ENCODE measurements at places on chromosomes 1 and 21.
A peak's percentile ranks its signal among the peaks of the same experiment; 100 is the strongest.

GRCh38 chr1:114292194-114292593, 138.5 kb upstream of the SYT6 start:
- DNase-seq: no peak

DNA sequence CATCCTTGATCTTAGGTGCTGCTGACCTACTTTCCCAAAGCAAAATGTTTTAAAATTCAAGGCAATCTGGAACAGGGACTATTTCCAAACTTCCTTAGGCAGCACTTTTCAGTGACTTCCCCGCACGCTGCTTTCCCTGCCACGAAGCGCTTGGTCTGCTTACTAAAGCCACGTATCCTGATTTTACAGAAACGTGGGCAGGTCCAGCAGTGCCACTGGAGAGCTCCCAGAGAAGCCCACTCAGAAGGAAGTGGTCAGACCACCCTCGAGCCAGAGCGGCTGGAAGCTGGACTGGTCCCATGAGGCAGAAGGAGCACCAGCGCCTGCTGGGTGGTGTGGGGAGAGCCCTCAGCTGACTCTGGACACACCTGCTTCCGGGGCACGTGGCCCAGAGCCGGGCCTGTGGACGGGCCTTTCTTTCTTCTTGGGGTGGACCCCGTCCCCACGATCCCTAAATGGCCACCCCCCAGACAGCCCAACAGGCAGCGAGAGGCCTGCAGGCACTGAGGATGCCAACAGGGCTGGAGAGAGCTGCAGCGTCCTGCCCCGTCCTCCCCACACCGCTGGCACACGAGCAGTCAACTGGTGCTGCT, 23.2 kb downstream of the PTTG1IP start:
- no peak for DNase-seq

- peak; percentile 44 for DNase-seq
These were observed 40.2 kb upstream of the ZNF124 start for GRCh38 chr1:247212012-247212411.

DNA sequence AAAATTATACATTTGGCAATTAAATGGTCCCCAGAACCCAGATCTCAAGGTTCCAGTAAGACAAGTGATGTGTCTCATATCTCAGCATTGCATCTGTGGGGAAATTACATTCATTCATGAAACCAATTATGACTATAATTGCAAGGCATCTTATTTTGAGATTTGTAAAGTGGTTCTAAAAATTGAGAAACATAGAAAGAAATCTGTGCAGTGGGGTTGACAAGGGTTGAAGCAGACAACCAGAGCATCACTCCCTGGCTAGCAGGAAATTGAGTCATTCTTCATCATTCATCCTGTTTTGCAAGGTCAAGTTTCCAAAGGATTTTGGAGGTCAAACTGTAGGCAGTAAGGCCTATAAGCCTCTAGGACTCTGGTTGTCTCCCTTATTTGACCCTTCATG, 25.1 kb upstream of the MROH9 start:
- DNase-seq: no peak

DNA sequence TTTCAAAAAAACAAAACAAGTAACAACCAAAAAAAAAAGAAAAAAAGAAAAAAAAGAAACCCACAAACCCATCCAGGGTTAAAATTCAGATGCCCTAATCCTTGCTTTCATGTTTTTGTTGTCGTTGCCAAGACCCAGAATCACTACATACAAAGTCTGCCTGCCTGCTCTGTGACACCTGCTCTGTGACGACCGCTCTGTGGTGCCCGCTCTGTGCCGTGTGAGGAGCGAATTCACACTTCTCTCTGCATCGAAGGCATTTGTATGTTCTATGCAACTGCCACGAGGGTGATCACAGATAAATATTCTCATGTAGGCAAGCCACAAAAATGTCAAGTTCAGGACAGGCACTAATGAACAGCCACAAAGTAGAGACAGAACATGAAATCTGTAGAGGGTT, 178.6 kb downstream of the SLC45A1 start:
- DNase-seq: peak; percentile 78

- DNase-seq: no peak
These were observed 14.9 kb upstream of the LRRC3 start for GRCh38 chr21:44440241-44441040.

GRCh38 chr1:118984086-118984721, 3.9 kb downstream of the TBX15 start:
- peak; percentile 42 for DNase-seq

GRCh38 chr21:45282283-45283034, 5.2 kb downstream of the POFUT2 start:
- DNase-seq: no peak

- DNase-seq: no peak
These were observed 164.9 kb downstream of the ST6GALNAC3 start for GRCh38 chr1:76239470-76239918.

- DNase-seq: no peak
These were observed 121.1 kb downstream of the FOXD2 start for GRCh38 chr1:47558601-47559593.

GRCh38 chr1:87188640-87189039, 140.0 kb upstream of the LMO4 start:
- no peak for DNase-seq

DNA sequence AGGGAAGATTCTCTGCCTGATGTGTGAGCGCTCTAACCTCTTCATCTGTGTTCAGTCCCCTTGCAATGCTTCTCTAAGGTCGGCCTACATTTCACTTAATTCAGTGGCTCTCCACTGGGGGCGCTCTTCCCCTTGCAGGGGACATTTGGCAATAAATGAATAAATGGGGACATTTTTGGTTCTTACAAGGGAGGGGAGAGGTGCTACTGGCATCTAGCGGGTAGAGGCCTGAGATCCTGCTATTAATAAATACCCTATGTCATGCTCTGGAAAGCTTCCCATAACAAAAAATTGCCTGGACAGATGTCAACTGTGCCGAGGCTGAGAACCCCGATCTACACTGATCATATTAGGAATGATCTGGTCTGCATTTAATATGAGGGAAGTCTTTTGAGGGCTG, 25.9 kb upstream of the DNAJC11 start:
- peak; percentile 63 for DNase-seq

DNA sequence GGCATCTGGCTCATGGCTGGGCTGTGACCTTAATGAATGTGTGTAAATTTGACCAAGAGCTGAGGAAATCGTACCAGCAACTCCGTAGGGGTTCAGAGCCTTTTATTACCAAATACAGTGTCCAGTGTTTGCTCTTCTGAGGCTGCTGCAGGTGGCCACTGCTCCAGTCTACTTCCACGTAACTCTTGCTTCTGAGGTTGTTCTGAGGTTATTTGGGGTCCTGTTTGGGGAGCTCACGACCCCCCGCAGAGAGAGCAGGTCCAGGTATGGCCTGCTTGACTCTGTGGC, 33.6 kb downstream of the MAN1C1 start:
- DNase-seq: no peak

DNA sequence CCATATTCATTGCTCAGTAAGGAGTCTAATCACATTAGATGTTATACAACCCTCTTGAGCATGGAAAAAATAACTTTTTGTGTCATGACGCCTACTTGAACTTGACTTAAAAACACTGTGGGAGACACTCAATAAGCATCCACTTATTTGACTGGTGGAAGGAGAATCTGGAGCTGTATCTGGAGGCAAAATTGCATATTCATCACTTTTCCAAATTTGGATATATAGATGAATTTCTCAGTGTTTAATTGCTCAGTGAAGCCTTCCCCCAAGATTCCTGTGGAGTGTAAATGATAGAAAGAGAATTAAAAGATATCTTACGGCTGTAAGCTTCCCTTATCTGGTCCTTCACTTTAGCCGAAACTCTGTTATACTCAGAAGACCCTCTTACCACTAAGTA, 610.7 kb upstream of the ADGRL2 start:
- DNase-seq: no peak

GRCh38 chr1:81125672-81126071, 675.1 kb upstream of the ADGRL2 start:
- no peak for DNase-seq

DNA sequence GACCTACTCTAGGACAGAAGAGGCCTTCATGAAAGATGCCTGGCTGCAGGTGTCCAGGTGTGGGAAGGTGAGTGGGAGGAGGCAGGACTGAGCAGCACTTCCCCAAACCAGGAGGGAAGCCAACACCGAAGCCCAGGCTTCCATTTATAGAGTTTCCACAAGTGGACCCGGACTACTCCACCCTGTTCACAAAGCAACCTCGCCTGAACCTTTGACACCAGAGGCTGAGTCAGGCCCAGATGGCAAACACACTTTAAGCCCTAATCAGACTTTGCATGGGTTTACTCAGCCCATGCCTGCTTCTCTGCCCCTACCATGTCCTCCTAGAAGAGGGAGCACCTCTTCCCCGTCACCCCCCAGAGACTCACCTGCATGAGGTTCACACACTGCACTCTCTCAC, 14.0 kb downstream of the PRR9 start:
- no peak for DNase-seq

DNA sequence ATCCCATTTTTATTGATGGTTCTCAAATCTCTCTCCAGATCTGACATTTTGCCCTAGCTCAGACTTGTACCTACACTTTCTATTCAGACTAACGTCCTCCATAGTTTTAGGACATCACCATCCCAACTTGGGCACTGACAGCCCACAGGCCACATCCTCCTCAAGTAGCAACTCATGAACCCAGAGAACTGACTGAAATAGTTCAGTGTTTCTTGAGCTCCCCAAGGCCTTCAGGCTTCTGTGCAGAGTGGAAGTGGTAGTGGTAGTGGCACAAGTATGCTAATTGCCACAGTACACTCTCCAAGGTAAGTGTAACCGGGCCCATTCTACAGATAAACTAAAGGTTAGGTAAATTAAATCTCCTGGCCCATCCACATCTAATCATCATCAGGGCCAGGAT, 112.6 kb downstream of the SLC45A1 start:
- DNase-seq: no peak

DNA sequence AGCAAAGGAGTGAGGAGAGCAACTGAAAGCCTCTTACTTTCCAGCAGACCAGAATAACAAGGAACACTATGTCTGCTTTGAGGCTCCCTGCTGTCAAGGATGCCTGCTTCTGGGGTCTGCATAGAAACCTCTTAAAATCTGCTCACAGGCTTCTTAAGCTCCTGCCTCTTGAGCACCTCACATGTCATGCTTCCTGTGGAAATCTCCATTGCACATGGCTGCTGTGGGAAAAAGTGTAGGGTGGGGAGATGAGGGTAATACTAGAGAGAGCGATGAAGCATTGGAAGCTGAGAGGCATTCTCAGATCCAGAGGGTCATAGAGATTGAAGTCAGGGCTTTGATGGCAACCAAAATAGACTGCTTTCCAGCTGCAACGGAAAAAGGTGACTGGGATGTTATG, 6.2 kb upstream of the HLX start:
- DNase-seq: no peak

GRCh38 chr1:239006276-239006675, 380.1 kb upstream of the CHRM3 start:
- no peak for DNase-seq

DNA sequence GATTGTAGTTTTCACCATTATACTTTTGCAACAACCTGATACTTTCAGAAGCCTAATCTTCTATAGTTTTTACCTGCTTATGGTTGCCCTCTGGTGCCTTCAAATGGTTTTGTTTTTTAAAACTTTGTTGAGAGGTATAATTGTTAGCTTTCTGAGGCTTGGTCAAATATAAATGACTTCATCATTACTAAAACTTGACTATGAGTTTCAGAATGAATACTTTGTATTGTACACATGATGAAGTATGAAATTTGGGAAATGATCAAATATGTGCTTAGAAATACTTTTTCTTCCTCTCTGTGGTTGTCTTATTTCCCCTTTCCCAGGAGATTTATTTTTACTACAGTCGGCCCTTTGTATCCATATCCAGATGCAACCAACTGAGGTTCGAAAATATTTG, 151.8 kb upstream of the B3GALT2 start:
- DNase-seq: no peak

- no peak for DNase-seq
These were observed 105.2 kb downstream of the EDEM3 start for GRCh38 chr1:184649451-184649888.

GRCh38 chr1:5640845-5641244, 351.4 kb downstream of the NPHP4 start:
- DNase-seq: no peak

GRCh38 chr21:14773777-14774345, 227.7 kb upstream of the SAMSN1 start:
- peak; percentile 66 for DNase-seq

GRCh38 chr1:107664982-107665925, 299.7 kb downstream of the VAV3 start:
- DNase-seq: no peak

DNA sequence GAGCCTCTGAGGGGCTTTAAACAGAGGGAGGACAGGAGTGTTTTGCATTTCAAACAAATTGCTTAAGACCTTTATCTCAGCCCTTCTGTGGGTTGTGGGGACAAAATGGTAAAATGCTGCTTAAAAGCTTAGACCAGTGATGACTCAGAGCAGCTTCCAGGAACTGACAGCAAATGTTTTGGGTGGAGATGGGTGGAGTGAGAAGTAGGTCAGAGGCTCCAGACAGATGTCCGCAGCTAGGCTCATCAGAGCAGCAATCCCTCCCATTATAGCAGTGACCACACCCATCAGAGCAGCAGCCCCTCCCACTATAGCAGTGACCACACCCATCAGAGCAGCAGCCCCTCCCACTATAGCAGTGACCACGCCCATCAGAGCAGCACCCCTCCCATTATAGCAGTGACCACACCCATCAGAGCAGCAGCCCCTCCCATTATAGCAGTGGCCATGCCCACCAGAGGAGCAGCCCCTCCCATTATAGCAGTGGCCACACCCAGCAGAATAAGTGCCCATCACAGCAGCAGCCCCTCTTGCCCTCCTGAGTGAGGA, 532.2 kb downstream of the MATN1 start:
- no peak for DNase-seq

DNA sequence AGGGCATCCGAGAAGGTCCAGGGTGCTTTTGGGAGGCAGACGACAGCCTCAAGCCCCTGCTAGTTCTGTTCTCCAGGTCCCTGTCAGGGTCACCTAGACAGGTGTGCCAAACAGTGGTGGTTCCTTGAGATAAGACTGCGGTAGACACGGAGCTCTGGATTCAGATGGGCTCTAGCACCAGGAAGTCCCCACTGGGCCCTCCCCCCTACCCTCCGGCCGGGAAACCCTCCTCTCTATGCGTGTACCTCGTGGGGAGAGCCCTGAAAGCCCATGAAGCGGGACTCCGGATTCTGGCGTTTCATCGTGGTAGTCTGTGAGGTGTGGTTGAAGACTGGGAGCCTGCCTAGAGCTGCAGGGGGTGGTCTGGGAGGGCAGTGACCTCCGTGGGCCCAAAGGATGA, 2.1 kb upstream of the KCNA2 start:
- no peak for DNase-seq

GRCh38 chr1:238568735-238569134, 678.0 kb upstream of the ZP4 start:
- DNase-seq: no peak

All from B cell (primary cell).